ENCODE measurements at places on chromosomes 2 and 18. TPM values are rescaled to one million over a fixed set of nuclear protein-coding genes. Genes with fewer than 3 reads are reported as not detected.

The ZC3H6 gene
- 26.3 TPM for total RNA-seq

The GCG gene
- total RNA-seq: not detected

The MAB21L4 gene
- not detected for total RNA-seq

DNA sequence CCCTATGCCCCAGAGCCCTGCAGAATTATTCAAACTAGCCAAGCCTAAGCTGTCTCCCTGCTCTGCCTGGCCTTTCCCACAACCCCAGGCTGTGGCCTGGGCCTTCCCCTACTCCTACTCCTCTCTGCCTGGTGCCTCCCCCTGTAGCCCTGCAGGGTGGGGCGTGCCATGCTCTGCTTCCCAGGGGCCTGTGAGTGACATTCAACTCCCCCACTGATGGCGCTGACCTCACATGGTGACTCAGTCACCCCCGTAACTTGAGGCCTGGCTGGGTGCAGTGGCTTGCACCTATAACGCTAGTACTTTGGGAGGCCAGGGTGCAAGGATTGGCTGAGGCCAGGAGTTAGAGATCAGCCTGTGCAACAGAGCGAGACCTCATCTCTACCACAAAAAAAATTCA lies 60.6 kb downstream of the KIF1A start:
- peak; percentile 43 for DNase-seq
- H3K27me3 ChIP-seq: no peaks in the 10 kb centered on the region
- no peak overlapping the region for H3K27ac ChIP-seq
- H3K4me3 ChIP-seq: no peak overlapping the region
- no peaks in the 10 kb centered on the region for H3K36me3 ChIP-seq

GRCh38 chr2:238949710-238950345 lies 101.9 kb downstream of the TWIST2 start:
- peaks cover 7% of the 10 kb centered on the region for H3K4me1 ChIP-seq
- no peak overlapping the region for H3K27ac ChIP-seq
- H3K4me3 ChIP-seq: no peak overlapping the region
- H3K36me3 ChIP-seq: no peaks in the 10 kb centered on the region
- no peak for DNase-seq

GRCh38 chr2:241063093-241063551 lies 39.0 kb downstream of the MTERF4 start:
- no peaks in the 10 kb centered on the region for H3K36me3 ChIP-seq
- no peak overlapping the region for H3K27ac ChIP-seq
- H3K27me3 ChIP-seq: no peaks in the 10 kb centered on the region
- H3K4me1 ChIP-seq: no peaks in the 10 kb centered on the region
- DNase-seq: no peak
- no peak overlapping the region for H3K4me3 ChIP-seq

DNA sequence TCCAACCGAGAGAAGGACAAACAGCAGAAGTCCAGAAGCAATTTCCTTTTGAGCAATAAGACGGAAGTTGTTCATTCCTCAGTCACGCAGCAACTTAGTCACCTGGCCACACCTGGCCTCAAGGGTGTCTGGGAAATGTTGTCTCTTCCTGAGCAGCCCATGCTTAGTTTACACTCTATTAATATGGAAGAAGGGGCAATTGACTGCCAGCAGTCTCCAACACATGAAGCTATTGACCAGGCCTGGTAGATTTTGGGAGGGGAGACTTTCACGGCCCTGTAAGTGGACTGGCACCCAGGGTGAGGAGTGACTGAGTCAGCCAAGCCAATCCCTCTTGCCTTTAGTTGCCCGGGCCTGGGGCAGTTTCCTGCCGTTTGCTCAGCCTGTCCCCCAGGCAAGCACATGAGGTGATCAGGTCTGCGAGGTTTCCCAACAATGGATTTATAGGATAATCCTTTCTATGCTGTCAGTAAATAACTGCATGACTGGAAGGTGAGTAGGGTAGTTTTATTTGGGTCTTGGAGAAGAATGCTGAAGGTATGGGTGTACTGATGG lies 43.8 kb upstream of the PPP4R1 start:
- DNase-seq: no peak
- H3K4me3 ChIP-seq: no peak overlapping the region
- H3K36me3 ChIP-seq: no peaks in the 10 kb centered on the region

DNA sequence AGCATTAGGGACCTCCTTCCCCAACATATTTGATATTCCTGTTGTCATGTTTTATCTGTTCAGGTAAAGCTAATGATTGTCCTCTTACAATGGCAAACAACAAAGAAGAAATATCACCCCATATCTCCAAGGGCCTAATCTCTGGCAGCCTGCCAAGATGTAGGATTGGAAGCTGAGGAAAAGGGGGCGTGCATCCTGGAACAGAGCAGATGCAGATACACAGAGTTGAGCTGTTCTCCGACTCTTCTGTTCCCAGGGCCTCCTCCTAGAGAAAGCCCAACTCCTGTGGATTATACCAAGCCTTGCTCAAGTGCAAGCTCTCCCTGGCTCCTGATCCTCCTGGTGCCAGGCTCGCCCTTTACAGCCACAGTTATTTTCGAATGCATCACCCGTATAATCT lies 35.2 kb upstream of the CD207 start:
- no peak for DNase-seq
- H3K27me3 ChIP-seq: peaks cover 37% of the 10 kb centered on the region
- peaks cover 9% of the 10 kb centered on the region for H3K4me1 ChIP-seq
- H3K27ac ChIP-seq: no peak overlapping the region
- H3K4me3 ChIP-seq: no peak overlapping the region

DNA sequence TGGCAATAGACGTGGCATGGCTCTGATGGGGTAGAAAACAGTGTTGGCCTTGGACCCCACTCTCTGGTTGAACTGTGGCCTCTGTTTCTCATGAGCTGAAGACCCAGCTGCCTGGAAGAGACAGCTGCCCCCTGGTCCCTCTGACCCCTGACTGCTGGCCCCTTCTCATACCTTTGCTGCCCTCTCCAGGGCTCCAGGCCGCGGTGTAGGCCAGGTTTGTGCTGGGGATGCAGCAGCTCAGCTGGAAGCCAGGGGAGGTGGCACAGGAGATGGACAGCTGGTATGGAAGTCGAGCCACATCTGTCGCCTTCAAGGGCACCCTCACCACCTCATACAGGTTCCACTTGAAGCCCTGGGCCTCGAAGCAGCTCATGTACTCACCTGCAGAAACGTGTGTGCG lies 31.7 kb upstream of the SELENOI start:
- no peaks in the 10 kb centered on the region for H3K27me3 ChIP-seq
- H3K4me3 ChIP-seq: no peak overlapping the region
- H3K36me3 ChIP-seq: no peaks in the 10 kb centered on the region
- no peaks in the 10 kb centered on the region for H3K4me1 ChIP-seq
- H3K27ac ChIP-seq: no peak overlapping the region

DNA sequence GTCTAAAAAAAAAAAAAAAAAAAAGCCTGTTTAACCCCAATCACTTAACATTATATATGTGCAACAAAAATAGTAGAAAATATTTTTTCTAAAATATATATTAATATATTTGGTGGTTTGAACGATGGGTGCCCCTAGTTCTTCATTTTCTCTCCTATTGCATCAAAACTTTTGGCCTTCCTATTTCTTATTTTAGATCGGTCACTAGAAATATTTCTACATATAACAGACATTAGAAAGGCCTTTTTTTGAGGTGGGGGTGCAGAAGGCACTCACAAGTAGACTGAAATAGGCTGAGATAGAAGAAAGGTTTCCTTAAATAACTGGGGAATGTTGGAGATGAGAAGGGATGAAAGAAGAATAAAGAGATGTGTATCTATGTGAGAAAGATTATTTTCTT lies 49.3 kb upstream of the AP1S3 start:
- DNase-seq: no peak
- no peaks in the 10 kb centered on the region for H3K27me3 ChIP-seq
- H3K27ac ChIP-seq: peak overlapping the region; percentile 38
- peaks cover 9% of the 10 kb centered on the region for H3K36me3 ChIP-seq
- H3K4me1 ChIP-seq: peaks cover 21% of the 10 kb centered on the region

DNA sequence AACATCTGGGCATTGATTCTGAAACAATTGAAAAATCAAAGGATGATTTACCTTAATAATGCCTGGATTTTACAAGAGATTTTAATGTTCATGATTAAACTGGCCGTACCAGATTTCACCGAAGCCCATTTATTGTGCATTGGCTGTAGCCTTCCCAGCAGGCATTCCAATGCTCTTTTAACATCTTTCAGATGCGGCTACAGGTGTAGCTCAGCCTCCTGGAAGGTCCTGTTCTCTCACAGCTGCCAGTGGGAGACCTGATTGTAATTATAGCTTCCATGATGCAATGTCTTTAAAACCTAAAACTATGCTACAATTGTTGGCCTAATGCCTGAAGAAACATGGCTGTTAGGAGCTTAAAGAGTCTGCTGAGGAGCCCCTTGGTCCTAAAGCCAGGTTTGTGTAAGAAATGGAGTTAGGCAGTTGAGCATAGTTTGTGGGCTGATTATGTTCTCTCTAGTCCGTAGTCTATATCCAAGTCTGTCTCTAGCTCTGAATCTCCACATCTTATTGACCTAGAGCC lies 147.4 kb downstream of the CERS6 start:
- H3K36me3 ChIP-seq: peaks cover 23% of the 10 kb centered on the region
- no peaks in the 10 kb centered on the region for H3K27me3 ChIP-seq

Measured in activated T-cell treated with anti-CD3 and anti-CD28 coated beads, Interleukin-2, amount 50 U/mL, for 72 hours (primary cell).